ENCODE measurements at places on chromosomes 11 and 22.
A peak's percentile ranks its signal among the peaks of the same experiment; 100 is the strongest.

DNA sequence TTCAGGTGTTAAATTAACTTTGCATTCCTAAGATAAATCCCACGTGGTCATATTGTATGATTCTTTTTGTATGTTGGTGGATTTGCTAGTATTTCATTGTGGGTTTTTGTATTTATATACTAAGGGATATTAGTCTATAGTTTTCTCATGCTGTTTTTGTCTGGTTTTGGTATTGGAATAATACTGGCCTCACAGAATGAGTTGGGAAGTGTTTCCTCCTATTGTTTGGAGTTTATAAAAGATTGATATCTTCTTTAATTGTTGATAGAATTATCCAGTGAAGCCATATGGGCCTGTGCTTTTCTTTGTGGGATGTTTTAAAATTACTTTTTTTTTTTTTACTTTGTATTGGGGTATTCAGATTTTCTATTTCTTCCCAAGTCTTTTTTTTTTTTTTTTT, 59.8 kb downstream of the QSER1 start:
- DNase-seq: no peak

DNA sequence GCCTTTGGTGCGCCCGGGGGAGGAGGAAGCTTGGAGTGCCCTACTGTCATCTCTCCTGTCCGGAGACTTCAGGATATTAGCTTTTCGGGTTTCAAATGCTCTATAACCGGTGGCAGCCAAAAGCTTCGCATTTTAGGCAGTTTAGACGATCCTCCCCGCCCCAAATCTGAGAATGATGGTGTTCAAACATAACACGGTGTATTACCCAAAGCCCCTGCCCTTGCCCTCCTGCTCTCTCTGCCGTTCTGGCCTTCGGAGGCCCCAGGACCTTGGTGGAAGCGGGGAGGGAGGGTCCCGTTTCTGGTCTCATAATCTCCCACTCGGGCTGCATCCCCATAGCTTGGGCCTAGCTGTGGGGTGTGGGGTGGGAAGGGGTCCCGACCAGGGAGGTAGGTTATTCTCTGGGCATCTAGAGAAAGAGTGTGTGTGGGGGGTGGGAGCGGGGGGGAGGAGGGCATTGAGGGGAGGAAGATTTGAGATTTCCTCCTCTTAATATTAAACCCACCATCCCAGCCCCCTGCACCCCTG, 2.3 kb downstream of the PKNOX2 start:
- no peak for DNase-seq

GRCh38 chr11:21911061-21911460, 281.8 kb upstream of the ANO5 start:
- no peak for DNase-seq

GRCh38 chr22:42842658-42843370, 14.3 kb downstream of the ARFGAP3 start:
- DNase-seq: no peak

DNA sequence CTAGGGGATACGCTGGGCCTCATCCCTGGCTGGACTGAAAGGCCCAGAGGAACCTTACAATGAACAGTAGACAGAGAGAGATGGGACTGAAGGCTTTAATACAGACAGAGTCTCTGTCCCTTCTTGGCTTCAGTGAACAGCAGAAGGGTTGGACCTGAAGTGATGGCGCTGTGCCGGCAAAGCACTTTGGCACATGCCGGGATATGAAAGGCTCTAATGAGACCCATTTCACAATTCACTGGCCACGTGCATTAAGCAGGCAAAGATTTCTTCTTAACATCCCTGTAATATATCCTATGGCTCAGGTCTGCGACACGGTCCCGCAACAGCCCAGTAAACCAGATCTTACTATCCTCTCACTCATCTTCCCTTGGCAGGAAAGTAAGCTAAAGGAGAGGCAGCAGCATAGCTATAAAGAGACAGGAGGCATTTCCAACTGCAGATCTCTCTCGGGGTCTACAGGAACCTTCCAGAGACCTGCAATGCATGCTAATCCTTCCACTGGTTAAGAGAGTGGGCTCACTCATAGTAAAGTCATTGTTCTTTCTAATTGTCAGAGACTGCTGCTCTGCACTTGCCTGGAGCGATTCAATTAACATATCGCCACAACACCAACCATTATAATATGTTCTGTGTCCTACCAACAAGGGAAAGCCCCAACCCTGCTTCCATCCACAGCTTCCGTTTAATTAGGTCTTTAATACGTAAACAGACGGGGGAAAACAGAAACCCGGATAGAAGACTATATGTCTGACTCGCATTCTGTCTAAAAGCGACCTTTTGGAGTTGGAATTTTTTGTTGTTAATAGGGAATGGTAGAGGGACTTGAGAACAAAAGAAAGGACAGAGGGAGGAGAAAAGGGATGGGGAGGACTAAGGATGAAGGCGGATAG, 1179.0 kb downstream of the LRRC4C start:
- DNase-seq: no peak

- no peak for DNase-seq
Measured at GRCh38 chr11:43913829-43914380, 28.5 kb upstream of the C11orf96 start.

- DNase-seq: no peak
Measured at GRCh38 chr11:102464859-102465500, 12.4 kb upstream of the TMEM123 start.

GRCh38 chr11:128061281-128061871, 526.0 kb downstream of the ETS1 start:
- peak; percentile 39 for DNase-seq

- DNase-seq: no peak
Measured at GRCh38 chr11:69212798-69213110, 57.0 kb downstream of the SMIM38 start.

GRCh38 chr11:64826062-64826461, 15.7 kb upstream of the MEN1 start:
- DNase-seq: no peak

GRCh38 chr11:10540546-10540914, 457 bp downstream of the RNF141 start:
- DNase-seq: peak; percentile 17

DNA sequence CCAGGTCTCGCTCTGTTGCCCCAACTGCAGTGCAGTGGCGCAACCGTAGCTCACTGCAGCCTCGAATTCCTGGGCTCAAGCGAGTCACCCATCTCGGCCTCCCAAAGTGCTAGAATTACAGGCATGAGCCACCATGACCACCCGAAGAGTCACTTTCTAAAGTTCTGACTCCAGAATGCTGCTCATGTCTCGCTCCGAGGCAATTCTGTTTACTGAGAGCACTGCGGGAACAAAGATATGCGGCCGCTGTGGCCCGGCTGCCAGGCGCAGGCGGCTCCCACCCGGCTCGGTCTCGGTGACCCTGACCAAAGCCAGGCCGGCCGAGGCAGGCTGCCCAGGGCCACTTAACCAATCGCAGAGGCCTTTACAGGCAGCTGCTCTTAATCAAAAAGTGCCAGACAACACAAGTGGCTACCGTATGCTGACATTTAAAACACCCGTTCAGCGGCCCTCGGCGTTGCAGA, 78.7 kb downstream of the PHF21B start:
- DNase-seq: peak; percentile 16

DNA sequence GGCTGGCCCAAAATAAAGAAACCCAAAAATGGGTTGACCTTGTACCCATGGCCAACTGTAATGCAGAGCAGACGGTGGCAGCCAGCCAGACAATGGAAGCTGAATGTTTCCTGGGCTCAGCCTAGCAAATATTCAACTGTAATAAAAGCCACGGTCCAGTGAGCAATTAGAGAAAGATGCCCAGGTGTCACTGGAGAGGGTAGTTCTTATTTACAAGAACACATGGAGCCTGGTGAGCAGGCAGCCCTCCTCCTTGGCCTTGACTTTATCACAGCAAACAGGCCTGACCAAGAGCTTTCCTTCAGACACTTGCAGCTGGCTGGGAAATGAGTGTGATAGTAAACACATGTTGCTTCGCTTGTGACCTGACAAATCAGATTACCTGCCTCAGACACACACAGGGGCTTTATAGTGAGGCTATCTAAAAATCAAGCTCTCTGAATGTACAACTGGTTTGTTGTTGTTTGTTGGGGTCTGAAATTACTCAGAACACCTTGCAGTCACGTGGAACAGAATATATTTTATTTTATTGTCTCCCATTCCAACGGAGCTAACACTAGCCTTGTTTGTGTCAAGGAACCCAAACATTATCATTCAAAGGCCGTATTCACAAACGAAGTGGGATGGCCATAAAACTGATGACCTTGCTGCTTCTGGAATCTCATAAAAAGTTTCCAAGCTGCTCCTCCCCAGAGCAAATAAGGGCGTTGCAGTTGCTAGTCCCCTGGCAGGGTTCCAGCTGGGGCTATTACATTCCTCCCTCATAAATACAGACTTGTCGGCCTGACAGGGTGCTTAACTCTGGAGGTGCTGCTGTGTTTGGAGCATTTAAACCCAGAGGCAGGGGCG, 161.1 kb downstream of the BBOX1 start:
- peak; percentile 88 for DNase-seq

GRCh38 chr11:41954034-41954433, 494.6 kb upstream of the LRRC4C start:
- peak; percentile 53 for DNase-seq

- DNase-seq: no peak
Measured at GRCh38 chr22:47150426-47150825, 388.0 kb downstream of the TBC1D22A start.

- peak; percentile 72 for DNase-seq
Measured at GRCh38 chr11:45089676-45090499, 56.6 kb upstream of the PRDM11 start.

GRCh38 chr22:39175353-39176142, 23.1 kb upstream of the CBX7 start:
- DNase-seq: no peak

- DNase-seq: peak; percentile 98
Measured at GRCh38 chr11:12079726-12080556, 30.4 kb upstream of the MICAL2 start.

DNA sequence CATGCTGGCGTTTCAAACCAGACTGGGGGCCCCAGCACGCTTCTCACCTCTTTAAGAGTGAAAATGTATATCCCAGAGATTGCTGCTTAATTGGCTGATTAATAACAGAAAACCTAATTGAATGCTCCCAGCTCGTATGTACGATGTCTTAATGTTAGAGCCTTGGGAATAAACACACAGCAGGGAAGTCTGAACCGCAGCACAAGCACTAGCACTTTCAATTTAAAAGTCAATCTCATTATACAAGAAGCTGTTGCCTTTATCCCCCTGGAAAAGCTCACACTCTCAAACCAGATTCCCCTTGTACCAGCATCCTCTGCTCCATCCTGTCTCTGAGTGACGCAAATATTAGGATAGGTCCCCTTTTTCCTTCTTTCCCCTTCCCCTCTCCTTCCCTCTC, 449.1 kb downstream of the MN1 start:
- no peak for DNase-seq

DNA sequence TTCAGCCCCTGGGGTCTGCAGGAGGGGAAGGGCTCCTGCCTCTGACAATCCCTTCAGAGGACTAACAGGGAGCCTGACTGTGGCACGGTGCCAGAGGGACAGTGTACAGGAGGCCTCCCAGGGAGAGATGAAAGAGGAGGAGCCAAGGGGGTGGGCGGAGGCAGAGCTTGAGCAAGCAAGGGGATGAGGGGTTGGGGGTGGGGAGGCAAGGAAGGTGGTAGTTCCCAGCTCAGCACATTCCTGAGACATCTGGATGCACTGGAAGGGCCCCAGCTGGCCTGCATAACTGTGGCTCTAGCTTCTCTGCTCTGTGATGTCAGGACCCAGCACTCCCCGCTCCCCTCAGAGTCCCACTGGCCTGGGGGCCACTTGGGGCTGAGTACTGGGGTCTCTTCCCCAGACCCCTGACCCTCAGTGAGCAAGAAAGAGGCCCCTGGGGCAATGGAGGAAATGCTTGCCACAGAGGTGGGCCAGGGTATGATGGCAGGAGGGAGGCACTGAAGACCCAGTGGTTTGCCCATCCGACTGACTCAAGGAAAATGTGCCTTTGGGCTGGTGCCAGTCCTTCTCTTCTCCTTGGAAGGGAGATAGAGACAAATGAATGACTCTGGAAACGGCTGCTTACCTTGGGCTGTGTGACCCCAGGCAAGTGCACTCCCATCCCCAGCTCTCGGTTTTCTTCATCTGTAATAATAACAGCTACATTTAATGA, 13.3 kb downstream of the CREB3L1 start:
- peak; percentile 99 for DNase-seq

DNA sequence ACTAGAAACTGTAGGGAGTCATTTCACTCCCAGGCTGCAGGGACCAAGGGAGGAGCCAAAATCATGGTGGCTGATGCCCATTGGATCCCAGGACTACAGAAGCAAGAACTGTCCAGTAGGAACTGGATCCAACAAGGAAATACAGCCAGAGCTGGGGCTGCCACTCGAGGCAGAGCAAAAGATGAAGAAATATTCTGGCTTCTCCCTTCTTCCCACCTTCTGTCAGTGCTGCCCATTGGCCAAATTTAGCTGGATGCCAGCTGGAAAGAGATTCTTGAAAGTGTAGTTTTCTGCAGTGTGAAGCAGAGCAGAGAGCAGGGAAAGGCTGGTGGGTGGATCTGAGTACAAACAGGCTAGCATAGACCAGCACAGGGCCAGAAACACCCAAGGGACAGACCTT, 45.6 kb downstream of the COMMD9 start:
- DNase-seq: no peak

GRCh38 chr11:2426826-2427521, 17.3 kb downstream of the TRPM5 start:
- DNase-seq: no peak

GRCh38 chr11:68983801-68984200, 3.0 kb upstream of the MRGPRD start:
- DNase-seq: no peak

DNA sequence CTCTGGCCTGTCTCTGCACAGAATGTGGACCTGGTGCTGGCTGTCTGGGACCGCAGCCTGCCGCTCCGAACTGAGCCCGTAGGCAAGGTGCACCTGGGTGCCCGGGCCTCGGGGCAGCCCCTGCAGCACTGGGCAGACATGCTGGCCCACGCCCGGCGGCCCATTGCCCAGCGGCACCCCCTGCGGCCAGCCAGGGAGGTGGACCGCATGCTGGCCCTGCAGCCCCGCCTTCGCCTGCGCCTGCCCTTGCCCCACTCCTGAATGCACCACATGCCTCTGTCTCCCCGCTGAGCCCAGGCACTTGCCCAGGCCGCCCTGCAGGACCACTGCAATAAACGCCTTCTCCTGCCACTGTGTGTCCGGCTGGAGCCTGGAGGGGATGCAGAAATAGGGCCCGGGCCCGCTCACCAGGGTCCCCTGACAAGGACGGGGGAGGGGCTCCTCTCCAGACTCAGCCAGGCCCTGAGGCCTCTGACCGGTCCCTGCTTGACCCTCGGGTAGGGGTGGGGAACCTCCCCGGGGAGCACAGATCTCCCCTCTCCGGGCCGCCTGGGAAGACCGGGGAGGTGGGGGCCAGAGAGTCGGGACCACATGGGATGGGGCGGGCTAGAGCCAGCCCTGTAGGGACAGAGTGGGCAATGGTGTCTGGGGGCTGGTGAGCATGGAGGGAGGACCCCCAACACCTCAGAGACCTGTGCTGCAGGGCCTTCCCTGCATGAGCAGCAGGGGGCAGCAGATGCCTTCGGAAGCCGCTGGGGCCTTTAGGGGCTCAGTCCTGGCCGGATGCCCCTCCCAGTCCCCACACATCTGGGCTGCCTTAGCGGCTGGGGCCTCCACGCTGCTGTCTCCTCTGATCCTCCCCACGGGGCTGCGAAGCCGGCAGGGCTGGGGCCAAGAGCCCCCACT, 1.4 kb upstream of the TNNI2 start:
- peak; percentile 32 for DNase-seq

GRCh38 chr11:74929431-74930363, 19.2 kb downstream of the XRRA1 start:
- DNase-seq: peak; percentile 93

- DNase-seq: no peak
Measured at GRCh38 chr11:13734530-13734929, 66.1 kb downstream of the FAR1 start.
